ENCODE measurements at places on chromosomes 3 and 15.

GRCh38 chr15:40563426-40563825 is 1.4 kb downstream of the CCDC32 start:
- DNase-seq, result no peak

DNA sequence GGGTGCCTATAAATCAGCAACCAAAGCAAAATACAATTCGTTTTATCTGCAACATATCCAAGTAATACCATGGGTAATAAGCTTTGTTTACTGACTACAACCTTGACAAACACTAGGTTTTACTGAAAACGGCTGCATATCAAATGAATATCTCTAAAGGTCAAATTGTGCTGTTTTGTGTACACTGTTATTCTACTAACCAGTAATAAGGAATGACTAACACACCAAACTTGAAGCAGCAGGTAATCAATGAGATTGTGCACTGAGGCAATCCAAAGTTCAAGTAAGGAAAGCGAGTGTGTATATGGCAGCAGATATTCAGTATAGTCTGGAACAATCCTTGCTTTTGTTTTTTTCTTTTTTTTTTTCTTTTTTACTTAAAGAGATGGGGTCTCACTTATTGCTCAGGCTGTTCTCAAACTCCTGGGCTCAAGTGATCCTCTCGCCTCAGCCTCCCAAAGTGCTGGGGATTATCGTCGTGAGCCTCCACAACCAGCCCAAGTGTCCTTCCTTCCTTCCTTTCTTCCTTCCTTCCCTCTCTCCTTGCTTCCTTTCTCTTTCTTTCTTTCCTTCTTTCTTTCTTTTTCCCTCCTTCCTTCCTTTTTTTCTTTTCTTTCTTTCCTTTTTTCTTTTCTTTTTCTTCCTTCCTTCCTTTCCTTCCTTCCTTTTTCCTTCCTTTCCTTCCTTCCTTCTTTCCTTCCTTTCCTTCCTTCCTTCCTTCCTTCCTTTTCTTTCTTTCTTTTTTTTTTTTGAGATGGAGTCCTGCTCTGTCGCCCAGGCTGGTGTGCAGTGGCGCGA is 34.9 kb downstream of the AP3S2 start:
- no peak for DNase-seq

- DNase-seq, result no peak
Measured at GRCh38 chr15:27977696-27978095, 121.4 kb downstream of the OCA2 start.

DNA sequence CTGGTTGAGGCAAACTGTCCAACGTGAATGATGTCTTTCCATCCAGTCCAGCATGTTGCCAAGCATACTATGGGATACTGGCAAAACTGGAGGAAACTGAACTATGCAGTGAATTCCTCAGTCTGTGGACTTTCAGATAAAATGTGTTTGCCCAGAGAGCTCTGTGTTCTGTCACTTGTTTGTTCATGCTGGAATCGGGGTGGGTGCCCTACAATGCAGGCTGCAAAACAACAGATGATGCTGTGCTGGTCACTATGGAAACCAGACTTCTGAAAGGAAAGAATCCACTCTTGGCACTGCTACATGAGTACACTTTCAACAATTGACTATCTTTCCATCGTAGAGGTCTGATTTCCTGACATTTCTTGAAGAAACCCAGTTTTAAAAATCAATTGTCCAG is 272.5 kb upstream of the ARHGEF26 start:
- DNase-seq, result no peak

DNA sequence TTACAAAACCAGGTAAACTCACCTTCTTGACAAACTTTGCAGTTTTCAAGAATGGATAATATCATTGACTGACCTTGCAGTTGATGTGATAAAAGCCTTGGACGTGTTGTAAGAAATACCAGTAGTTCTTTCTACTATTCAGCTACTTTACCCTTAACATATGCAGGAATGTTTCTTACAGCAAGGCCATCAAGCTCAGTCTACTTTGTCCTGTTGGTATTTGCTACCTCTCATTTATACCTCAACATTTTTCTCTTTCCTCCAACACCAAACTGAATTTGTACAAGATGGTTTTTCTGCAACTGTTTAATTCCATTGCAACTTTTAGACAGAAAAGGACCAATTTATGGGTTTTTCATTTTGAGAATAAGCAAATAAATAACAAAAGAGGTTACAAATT is 147.4 kb upstream of the BCHE start:
- no peak for DNase-seq

DNA sequence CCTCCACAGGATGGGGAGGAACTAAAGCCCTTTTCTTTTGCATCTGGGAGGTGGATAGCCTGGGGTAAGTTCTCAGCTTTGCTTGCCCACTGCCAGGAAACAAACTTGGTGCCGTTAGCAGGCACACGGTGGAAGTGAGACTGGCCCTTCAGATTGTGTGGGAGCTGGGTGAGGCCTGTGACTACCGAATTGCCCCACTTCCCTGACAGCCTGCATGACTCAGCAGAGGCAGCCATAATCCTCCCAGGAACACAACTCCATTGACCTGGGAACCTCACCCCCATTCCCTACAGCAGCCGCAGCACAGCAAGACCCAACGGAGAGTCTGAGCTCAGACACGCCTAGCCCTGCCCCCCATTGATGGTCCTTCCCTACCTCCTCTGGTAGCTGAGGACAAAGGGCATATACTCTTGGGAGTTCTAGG is 282.6 kb downstream of the KLF13 start:
- DNase-seq, result no peak

GRCh38 chr3:150149651-150150051 is 179.0 kb upstream of the PFN2 start:
- no peak for DNase-seq

- DNase-seq, result no peak
Measured at GRCh38 chr3:159640225-159640624, 348.4 kb upstream of the IL12A start.

GRCh38 chr15:63025460-63025859 is 17.1 kb upstream of the TPM1 start:
- no peak for DNase-seq

DNA sequence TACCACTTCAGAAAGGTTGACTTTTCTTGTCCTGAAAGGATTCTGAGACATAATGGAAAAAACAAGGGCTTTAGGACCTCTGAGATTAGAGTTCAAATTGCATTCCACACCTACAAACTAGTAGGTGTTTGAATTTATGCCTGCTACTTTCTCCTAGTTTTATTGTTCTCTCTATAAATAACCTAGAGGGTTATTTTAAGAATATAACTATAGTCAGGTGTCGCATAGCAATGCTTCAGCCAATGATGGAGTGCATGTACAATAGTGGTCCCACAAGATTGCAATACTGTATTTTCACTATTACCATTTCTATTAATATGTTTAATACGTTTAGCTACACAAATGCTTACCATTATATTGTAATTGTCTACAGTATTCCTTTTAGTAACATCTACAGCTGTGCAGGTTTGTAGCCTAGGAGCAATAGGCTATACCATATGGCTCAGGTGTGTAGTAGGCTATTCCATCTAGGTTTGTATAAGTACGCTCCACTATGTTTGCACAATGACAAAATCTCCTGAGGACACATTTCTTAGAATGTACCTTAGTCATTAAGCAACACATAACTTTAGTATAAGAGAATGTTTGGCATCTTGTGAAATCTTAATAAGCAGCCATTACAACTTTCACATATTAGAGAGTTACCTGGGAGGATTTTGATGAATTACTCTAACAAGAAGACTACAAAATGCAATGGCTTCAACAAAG is 1352.5 kb downstream of the ZPLD1 start:
- DNase-seq, result no peak

- DNase-seq, result no peak
Measured at GRCh38 chr15:88490036-88490435, 22.5 kb downstream of the MRPS11 start.

- DNase-seq, result no peak
Measured at GRCh38 chr3:121624147-121624899, 31.1 kb downstream of the FBXO40 start.

DNA sequence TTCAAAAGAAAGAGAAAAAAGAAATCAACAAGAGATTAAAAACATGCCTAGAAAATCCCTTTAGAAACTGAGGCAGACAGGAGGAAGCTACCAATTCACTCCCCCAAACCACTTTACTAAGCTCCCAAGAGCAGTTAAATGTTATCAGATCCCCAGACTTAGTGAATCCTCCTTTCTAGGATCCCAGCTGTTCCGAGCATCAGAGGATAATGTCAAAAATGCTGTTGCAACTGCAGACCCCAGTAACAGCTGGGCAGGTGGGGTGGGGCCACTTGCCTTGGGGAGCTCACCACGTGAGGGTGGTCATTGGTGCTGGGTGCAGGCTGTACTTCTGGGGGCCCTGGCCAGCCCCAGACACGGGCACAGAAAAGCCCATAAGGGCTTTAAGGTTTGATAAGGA is 9.1 kb downstream of the POMGNT2 start:
- DNase-seq, result no peak

GRCh38 chr3:115580566-115580965 is 42.7 kb upstream of the GAP43 start:
- no peak for DNase-seq

- DNase-seq, result no peak
Measured at GRCh38 chr3:175980486-175981090, 1121.5 kb downstream of the NAALADL2 start.

DNA sequence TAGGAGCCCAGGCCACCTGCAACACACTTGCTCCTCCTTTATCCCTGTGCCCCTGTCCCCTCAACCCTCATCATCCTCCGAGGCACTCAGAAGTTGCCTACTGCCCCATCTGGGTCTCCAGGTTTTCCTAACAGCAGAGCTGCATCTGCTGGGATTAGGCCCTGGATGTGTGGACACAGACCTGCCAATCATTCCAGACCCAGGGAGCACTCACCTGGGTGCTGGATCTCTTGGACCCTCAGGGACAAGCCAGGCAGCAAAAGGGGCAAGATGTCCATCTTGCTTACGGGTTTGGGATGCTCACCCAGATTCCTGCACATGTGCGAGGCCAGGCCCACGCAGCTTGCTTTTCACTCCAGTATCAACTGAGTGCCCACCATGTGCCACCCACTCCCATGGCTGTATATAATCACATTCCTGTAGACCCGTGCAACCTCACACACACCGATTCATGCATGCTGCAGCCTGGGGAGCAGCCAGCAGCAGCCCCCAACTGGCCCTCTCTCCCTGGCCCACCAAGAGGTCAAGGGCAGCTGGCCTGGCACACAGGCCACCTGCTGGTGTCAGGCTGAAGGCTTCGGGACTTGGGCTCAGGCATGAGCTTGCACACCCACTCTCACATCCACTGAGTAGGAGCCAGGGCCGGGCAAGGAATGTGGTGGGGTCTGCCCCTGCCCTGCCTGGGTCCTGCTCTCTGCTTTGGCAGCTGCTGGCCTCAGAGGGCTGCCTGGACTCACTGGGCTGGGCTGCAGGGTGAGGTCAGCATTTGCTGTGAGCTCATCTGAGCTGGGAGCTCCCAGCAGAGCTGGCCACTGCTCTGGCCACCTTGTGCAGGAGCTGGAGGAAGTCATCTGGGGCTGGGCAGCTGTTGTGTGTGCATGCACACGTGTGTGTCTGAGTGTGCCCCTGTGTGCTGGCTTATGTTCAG is 14.9 kb downstream of the PRKCD start:
- no peak for DNase-seq

DNA sequence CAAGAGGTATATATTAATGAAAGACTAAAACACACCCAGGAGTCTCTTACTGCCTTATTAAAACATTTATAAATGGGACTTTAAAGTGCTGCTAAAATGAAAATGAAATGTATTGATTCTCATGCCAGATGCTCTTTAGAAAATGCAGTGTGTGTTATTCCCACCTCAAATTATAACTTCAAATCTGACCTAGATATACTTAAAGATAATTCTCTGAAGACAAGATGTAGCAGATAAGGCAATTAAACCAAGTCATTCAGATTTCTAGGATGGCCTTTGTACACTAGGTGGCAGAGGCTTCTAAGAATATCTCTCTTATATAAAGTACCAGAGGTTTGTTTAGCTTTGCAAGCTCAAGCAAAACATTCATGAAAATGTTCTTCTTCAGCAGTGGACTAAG is 26.9 kb upstream of the GOLGA8B start:
- DNase-seq, result no peak

DNA sequence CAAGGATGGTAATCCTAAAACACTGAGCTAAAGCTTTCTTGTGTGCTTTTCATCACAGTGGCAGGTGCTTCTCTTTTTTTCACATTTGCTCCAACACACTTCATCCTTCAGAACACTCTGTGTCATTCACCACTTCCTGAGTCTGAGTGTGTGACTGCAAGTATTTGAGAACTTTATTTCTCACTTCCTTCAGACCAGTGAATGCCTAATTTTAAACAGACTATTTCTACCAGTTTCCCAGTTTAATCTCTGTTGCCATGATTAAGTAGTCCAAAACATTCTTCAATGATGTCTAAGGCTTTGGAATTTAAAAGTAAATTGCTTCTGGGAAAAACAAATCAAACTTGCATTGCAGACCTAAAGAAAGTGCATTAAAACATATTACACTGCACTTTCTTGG is 541.2 kb downstream of the RBMS3 start:
- DNase-seq, result no peak

GRCh38 chr15:78977591-78978347 is 32.9 kb upstream of the CTSH start:
- DNase-seq, result no peak

- DNase-seq, result no peak
Measured at GRCh38 chr3:127448161-127448561, 142.4 kb downstream of the TPRA1 start.

DNA sequence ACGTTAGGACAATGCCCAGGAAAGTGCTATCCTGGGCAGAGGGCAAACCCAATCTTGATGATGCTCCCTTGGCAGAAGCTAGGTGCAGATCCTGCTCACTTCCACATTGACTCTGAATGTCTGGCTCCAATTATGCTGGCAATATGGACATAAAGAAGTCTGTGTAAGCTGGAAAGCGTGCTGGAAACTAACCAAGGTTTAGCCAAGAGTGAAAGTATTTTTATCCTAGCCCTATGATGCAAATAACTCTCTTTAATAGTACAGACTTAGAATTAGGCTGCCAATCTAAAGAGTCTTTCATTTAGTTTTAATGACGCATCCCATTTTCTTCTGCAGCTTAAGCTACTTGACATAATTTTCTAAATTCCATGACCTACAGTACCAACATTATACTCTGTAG is 571.8 kb downstream of the TUSC7 start:
- no peak for DNase-seq

- DNase-seq, result no peak
Measured at GRCh38 chr3:70138606-70139005, 139.1 kb downstream of the SAMMSON start.

DNA sequence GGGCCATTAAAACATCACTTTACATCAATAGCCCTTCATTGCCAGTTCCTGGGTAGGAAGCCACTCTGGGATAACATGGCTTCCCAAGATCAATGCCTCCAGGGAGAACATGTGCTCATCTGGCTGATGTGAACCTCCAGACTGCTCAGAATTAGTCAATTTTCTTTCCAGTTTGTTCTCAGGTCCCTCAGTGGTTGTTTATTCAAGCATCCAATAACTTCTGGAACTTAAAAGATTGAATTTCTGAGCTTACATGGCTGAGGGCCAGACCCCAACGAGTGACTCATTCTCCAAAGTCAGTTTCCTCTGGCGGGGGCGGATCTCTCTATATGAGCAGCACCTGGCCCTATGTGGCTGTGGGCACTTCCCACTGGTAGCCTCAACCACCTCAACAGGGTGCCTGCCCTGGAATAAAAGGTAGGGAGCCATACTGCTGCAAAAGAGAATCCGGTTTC is 34.0 kb downstream of the LYZL4 start:
- DNase-seq, result peak; percentile 22

GRCh38 chr15:49273734-49274318 is 103.8 kb downstream of the GALK2 start:
- DNase-seq, result no peak

- no peak for DNase-seq
Measured at GRCh38 chr3:27978440-27978839, 256.3 kb upstream of the EOMES start.

- DNase-seq, result no peak
Measured at GRCh38 chr3:52435246-52436101, 9.4 kb downstream of the SEMA3G start.

GRCh38 chr15:85753791-85754452 is 40.8 kb downstream of the KLHL25 start:
- DNase-seq, result no peak

Data from stimulated activated CD4-positive, alpha-beta T cell treated with anti-CD3 and anti-CD28 coated beads, Interleukin-2, amount 100 ng/mL, for 4 hours (primary cell).